ENCODE measurements at places on chromosomes 6 and 20. TPM values are rescaled to one million over a fixed set of nuclear protein-coding genes. Genes with fewer than 3 reads are reported as not detected.

DNA sequence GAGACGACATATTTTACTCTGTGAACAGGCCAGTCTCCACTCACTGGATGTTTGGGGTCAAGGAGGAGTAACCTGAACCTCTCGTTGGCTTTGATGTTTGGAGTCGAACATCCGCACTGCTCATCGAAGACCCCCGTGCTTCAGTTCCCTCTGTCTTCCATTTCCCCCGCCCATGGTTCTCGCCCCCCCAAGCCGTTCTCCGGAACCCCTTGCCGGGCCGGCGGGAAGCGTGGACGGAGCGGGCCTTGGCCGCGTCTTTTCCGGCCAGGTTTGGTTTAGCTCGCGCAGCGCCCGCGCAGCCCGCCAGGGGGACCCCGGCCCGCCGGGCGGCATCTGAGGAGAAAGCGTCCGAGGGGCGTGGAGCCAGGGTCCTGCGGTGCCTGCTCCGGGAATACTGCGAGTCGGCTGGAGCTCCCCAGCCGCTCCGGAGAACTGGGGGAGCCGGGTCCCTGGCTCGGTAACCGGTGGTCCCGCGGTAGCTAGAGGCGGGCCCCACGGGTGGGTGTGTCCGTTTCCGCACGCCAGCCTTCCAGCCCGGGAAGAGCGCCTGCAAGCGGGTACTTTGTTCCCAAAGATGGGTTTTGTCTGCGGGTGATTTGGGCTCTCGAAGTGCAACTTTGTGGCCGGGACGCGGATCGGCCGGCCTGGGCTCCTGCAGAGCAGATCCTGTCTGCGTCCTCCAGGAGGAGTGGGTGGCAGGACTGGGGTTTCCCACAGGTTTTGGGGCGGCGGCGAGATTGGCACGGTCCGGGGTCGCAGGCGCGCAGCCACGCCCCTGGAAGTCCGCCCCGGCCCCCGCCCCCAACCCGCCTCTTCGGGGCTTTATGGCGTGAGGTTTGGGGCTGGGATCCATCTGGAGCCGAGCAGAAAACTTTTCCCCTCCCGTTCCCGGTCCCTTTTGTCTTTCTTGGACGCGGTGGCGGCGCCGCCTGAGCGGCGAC is at the start of gene TMEM200A:
Gene TMEM200A (plus strand): TSS at position 852 of the 941 bp plus-strand sequence. CDS start 74,406 bp downstream, outside the sequence.
- no peak for DNase-seq

DNA sequence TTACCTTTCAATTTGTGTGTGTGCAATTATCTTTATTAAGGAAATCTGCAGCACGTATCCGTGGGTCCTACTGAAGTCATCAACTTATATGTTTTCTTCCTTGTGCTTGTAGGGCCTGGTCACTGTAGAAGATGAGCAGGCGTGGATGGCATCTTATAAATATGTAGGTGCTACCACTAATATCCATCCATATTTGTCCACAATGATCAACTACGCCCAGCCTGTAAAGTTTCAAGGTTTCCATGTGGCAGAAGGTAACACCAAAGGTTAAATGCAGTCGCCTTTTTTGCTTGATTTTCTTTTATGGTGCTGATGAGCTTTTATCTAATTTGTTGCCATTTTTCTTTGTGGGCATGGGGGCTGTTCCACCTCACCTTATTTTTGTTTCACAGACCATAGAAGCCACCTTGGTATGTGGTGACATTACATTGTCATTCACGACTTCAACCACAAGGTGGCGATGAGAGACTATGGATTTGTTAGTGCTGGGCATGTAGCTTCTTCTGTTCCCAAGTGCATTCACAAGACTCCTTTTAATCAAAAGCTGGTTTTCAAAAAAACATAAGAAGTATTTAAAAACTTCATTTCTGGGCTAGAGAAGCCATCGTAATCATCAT is 106.5 kb upstream of the LAMP5 start:
- peak; percentile 26 for DNase-seq

DNA sequence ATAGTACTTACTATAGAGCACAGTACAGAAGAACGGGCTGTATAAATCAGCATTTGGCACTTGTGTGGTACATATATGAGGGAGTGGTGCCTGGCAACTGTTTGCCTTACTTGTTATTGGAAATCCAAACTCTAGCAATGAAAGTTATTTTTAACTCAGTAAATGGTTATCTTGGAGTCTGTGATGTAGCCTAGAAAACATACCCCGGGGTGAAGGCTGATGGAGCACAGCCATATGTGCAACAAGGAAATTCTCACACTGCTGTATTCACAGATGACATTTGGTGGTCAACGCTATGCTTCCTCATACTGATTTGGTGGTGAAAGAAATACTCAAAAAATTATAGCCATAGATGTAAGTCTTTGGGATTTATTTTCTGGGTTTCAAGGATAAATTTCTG is 807.5 kb upstream of the FLRT3 start:
- no peak for DNase-seq

Gene TAB2
- 21.4 TPM for total RNA-seq

Gene NKX2-2
- total RNA-seq: not detected

Gene PDYN
- not detected for total RNA-seq

DNA sequence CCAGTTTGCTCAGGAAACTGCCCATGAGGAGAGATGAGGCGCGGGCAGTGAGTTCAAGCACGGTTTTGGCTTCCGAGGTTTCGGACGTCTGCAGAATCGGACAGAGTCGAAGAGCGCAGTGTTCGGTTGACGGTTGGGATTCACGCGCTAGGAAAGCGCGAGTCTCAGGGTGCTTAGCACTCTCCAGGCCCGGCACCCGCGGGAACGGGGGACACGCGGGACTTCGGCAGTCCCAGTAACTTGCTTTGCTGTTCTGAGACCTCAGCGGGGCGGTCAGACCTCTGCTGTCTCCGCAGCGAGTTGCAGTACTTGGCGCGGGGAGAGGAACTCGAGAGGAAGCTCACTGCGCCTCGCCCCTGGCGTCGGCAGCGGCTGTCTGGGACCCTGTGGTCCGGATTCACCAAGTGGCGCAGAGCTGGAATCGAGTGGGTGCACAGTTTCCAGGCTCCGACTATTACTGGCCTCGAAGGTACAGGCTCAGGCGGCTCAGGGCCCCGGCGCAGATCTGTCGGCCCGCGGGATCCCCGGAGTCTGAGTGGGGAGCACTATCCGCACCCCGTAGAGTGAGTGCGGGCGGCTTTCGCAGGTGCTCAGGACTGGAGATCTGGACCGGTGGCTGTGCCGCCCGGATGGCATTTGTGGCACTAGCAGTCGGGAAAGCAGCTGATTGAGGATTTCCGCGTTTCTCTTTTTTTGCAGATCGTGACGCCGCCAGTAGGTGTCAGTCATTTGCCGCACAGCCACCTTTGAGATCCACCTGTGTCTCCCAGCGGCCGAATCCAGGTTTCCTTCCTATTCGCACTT is at the start of gene POM121L2:
Gene POM121L2 (minus strand): TSS at position 128 of the 804 bp plus-strand sequence. CDS start 103 bp downstream, at position 25.
- no peak for DNase-seq

DNA sequence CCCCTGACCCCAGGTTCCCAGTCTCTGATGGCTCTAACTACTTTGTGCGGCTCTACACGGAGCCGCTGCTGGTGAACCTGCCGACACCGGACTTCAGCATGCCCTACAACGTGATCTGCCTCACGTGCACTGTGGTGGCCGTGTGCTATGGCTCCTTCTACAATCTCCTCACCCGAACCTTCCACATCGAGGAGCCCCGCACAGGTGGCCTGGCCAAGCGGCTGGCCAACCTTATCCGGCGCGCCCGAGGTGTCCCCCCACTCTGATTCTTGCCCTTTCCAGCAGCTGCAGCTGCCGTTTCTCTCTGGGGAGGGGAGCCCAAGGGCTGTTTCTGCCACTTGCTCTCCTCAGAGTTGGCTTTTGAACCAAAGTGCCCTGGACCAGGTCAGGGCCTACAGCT is 9.6 kb downstream of the PIGT start:
- no peak for DNase-seq

- DNase-seq: no peak
Observed at GRCh38 chr6:151408858-151409257, 17.5 kb upstream of the ZBTB2 start.

Gene POU5F1
- total RNA-seq: 0.56 TPM

DNA sequence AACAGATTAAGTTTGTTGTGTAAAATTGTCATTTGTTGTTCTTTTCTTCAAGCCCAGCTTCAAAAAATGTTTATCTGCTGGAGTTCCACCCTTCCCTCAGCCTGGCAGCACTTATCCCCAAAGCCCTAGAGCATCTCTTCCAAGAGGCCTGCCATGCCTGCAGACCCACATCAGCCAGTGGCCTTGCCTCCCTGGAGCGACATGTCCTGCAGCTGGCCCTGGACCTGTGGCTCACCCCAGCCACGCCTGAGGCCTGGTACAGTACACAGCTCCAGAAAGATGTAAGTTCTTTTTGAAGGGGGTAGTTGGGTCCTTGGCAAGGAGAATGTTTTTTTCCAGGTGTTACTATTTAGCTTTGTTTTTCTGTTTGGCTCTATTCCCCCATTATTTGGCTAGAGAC is 124.8 kb downstream of the CD164 start:
- DNase-seq: no peak

GRCh38 chr20:5118220-5119142 is 1.3 kb downstream of the PCNA start:
- no peak for DNase-seq

Gene CTAGE9
- total RNA-seq: not detected

- no peak for DNase-seq
Observed at GRCh38 chr20:7868108-7868507, 72.2 kb downstream of the HAO1 start.

Gene SULF2
- total RNA-seq: 64.6 TPM

DNA sequence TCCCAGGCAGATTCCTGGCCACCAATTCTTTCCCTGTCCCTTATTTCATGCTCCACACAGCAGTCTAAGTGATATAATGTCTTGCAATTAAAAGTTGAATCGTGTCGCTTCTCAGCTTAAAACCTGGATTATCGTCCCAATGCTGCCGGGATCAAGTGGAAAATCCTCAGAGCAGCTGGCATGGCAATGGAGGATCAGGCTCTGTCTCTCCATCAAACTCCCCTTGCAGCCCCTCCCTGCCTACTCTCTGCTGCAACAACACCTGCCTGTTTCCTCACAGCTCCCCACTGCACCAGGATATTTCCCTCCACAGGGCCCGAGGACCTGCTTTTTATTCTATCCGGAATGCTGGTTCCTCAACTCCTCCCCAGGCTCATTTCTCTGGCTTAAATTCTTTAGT is 277.1 kb downstream of the SYNE1 start:
- DNase-seq: no peak

Gene CFAP61
- not detected for total RNA-seq

Gene SEL1L2
- not detected for total RNA-seq

Gene HSP90AB1
- 779 TPM for total RNA-seq

All from pulmonary artery endothelial cell (primary cell).